ENCODE measurements at places on chromosomes 2 and 18.

DNA sequence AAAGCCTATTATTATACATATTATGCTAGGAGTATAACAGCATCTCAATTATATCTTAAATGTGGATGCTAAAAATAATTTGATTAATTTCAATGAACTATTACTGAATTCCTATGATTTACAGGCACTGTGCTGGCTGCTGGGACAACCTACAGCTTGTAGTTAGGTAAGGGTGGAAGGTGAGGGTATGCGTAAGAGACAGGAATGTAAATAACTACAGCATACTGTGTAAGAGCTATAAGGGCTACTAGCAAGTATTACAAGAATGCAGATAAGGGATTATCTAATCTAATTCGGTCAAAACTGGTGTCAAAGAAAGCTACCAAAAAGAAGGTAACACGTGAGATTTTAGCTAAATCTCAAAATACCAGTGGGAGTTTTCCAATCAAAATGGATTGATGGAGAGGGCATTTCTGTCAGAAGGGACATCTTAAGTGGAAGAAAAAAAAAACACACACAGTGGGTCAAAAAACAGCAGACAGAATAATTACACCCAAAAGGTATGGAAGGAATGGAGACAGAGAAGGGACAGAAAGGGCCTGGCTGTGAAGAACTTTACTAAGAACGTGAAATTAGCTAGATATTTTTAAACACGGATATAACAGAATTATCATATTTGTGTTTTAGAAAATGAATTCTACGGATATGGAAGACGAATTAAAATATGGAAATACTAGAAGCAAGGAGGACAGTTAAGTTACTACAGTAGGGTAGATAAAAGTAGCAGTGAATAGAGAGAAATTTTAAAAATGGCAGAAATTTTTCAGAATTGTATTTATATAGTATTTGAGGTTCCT is 47.1 kb downstream of the STRN start:
- DNase-seq, result no peak

DNA sequence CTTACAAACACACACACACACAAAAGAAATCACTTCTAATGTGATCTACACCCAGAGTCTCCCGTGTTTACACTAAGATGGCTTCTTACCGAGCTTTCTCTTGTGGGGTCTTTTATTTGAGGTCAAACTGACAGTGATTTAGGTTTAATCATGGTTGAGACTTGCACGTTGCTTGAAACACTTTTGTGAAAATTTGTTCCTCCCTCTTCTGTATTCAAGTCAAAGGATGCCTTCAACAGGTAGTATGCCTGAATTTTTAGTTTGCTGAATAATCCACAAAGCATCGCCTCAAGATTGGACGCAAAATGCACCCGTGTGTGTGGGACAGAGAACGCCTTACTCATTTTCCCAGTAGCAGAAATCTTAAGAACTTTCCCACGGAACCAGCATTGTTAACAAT is 4.0 kb upstream of the ZNF516 start:
- no peak for DNase-seq

GRCh38 chr2:20646446-20646845 is 4.5 kb downstream of the HS1BP3 start:
- DNase-seq, result no peak

- no peak for DNase-seq
These were observed 93.5 kb upstream of the SLC14A2 start for GRCh38 chr18:45521777-45522176.

- DNase-seq, result peak; percentile 28
These were observed 195.8 kb upstream of the TNP1 start for GRCh38 chr2:217055624-217056023.

GRCh38 chr2:206085742-206086445 is at the start of gene INO80D:
Gene INO80D (minus strand): TSS chr2:206086174. CDS start chr2:206063016, 23,158 bp downstream.
- peak; percentile 80 for DNase-seq

DNA sequence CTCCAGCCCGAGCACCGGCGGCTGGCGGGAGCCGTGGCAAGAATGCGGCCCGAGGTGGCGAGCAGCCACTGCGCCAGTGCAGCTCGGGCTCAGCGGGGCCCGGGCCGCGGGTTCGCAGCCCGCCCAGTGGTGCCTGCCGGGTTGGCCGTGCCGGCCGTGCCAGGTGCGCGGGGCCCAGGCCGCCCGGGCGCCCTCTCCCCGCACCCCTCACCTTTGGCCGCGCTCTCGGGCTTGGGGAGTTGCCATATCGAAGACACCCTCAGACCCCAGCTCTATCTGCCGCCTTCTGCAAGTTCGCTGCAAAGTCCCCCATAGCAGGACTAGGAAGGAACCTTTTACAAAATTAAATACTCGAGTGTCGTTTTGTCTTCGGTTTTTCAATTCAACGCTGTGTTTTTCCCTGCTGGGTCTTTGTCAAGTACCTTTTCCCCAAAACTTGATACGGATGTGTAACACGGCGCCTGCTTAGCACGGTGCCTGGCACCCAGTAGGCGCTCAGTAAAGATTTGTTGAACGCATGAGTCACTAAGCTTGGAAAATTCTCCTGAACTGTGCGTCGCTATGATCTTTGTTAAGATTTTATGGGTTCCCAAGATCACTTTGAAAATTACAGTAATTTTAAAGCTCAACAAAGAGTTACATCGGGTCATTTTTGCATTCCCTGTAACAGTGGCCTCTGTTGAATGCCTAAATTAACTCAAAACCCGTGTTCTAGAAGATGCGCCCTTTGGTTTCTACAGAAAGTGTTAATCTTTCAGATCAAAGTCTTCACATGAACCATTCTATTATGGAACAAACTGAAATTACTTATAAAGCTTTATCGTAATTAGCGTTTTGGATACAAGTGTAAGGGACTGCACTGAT is 750 bp downstream of the STRADB start:
- no peak for DNase-seq

DNA sequence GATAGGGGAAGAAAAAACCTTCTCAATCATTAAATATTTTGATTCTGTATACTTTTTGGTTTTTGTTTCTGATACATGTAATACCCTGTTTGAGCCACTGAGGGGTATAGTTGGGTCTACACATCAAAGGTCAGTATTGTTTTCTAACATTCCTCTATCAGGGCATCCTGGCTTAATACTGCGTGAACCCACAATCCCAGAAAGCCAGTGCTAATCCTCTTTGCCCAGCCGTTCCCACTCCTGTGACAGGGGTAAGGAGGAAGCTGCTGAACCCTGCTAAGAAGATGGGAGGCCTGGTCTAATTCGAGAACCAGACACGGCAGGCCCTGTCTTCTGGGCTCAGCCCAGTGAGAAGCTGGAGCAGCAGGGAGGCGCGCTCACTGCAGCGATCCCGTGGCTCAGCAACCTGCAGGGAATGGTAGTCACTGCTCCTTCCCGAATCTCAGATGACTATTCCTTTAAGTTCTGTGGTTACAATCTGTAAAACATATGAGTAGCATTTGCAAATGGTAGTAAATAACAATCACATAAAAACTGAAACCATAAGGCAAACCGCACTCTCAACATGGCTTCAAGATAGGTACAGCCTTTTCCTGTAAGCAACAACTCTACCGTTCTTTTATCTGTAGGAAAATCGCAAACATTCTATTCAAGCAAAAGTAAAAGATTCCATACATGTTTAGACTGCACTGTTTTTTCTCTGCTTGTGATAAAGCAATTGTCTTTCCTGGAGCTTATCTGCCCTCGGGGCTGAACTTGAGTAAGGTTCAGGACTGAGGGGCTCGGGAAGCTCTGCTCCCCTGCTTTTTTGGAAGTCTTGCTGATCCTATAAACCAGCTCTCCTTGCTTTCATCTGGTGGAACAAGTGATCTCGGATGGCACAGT is 87.0 kb downstream of the EPB41L3 start:
- DNase-seq, result peak; percentile 93

- no peak for DNase-seq
These were observed 526.3 kb upstream of the DCC start for GRCh38 chr18:51813740-51814139.

- DNase-seq, result no peak
These were observed 84.2 kb downstream of the DOK6 start for GRCh38 chr18:69484699-69485396.

GRCh38 chr18:32425466-32425865 is 45.2 kb downstream of the GAREM1 start:
- DNase-seq, result no peak

DNA sequence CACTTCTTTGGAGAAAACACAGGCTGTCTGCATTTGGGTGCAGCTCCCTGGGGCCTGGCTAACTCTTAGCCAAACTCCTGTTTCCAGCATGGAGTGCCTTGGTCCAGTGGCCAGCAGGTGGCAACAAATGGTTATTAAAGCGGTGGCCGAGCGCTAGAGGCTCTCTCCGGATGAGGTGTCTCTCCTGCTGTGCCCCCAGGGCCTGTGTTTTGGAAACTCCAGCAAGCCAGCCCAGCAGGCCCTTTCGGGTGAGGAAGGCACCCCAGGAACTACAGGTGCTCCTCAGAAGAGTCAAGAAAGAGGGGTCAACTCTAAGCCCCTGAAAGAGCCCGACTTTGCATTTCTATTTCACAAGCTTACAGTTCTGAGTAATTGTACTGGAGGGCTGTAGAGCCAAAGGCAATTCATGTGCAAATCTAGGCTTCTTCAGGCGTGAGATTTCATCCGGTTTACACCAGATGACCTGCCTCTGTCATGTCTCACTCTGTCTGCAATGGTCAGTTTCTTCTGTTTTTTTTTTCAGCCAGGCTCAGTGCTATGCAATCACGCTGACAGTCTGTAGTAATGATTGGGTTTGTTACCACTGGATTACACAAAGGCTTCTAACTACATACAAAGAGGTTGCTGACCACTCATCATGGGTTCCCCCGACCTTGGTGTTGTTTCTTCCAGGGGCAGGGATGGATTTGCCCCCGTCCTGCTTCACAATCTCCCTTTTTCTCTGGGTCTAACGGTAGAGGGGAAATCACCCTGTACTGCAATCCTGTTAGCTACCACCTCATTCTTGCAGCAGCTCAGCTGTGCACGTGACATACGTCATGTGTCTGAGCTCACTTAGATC is 7.6 kb upstream of the CHRNA1 start:
- DNase-seq, result peak; percentile 84

DNA sequence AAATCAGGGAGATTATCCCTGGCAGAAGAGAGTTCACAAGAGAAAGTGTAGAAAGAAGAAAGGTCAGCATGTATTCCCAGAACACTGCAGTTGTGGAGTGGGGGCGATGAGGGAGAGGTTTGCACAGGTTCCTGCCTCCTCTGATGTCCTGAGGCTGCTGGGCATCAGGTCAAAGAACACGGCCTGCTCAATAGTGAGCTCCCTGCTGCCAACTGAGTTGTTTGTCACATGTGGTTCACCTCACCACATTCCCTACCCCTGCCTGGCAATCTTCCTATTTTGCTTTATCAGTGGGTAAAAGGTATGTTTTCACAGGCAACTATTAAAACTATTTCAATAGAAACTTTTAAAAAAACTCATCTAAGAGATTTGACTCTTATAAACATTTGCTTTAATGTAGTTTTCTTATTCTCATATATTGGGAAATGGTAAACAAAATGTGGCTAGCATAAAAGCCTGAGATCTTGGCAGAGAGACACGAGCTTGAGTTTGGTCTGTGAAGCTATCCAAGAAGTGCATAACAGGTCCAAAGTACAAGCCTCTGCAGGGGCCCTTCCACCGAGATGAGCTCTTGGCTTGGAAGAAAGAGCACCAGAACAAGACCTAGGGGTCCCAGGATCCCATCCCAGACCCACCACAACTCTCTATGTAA is 123.9 kb upstream of the SRD5A2 start:
- DNase-seq, result no peak

DNA sequence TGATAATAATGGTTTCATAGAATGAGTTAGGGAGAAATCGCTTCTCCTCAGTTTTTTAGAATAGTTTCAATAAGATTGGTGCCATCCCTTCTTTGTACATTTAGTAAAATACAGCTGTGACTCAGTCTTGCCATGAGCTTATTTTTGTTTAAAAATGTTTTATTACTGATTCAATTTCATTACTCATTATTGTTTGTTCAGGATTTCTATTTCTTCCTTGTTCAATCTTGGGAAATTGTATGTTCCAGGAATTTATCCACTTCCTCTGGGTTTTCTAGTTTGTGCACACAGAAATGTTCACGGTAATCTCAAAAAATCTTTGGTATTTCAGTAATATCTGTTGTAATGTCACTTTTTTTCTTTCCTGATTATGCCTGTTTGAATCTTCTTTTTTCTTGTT is 371.5 kb upstream of the SETBP1 start:
- DNase-seq, result no peak

DNA sequence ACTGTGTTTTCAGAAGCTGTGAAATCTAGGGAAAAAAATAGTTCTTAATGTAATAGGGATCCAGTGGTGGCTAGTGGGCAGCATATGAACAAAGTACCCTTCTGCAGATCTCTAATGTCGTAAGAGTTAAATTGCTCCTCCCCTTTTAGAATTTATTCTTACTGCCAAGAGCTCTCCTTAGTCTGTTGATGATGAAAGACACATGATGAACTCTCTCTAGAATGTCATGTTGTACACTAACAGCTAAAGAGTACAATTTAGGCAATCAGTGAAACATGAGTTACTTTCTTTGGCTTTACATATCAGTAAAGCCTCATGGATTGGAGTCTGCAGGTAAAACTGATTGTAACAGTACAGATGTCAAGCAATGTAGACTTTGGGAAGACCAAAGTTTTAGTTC is 84.2 kb downstream of the SLC39A10 start:
- no peak for DNase-seq

- DNase-seq, result no peak
These were observed 100.4 kb downstream of the LDLRAD4 start for GRCh38 chr18:13318731-13319501.

DNA sequence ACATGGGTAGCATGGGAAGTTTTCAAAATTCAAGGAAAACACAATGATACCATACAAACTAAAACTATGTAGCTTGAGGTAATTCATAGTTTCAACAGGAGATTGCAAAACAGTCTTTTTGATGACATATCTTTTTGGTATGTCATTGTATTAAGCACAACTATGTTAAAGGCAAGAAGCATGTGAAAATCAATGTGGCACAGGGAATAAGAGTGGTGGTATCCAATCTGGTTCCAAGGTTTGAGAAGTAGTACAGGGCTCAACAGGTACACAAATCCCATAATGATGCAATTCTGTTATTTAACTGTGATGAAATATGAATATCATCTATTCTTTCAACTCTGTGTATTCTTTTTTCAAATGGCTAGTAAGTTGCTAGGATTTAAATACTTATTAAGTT is 16.4 kb upstream of the DLX2 start:
- DNase-seq, result no peak

- no peak for DNase-seq
These were observed 11.9 kb downstream of the NGEF start for GRCh38 chr2:233000886-233001750.

DNA sequence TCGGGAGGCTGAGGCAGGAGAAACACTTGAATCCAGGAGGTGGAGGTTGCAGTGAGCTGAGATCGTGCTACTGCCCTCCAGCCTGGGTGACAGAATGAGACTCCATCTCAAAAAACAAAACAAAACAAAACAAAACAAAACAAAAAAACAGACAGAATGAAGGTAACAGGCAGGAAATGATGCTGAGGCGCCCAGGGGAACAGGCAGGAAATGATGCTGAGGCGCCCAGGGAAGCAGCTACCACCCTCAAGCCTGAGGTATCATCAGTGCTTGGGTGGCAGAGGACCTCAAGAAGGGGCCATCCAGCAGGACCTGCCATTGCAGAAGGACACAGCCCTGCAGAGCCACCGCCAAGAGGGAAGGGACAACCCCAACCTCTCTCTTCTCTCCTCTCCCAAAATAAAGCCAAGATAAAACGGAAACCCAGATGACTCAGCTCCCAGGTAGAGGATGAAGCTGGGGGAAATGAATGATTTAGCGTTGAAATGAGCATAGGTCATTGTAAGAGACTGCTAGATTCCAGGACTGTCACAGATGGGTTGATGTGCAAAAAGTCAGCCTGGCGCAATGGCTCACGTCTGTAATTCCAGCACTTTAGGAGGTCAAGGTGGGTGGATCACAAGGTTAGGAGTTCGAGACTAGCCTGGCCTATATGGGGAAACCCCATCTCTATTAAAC is 19.3 kb downstream of the SOWAHC start:
- no peak for DNase-seq

- DNase-seq, result peak; percentile 16
These were observed 149.4 kb upstream of the KLF7 start for GRCh38 chr2:207315131-207315530.
